ENCODE measurements at places on chromosomes 13 and 19.

DNA sequence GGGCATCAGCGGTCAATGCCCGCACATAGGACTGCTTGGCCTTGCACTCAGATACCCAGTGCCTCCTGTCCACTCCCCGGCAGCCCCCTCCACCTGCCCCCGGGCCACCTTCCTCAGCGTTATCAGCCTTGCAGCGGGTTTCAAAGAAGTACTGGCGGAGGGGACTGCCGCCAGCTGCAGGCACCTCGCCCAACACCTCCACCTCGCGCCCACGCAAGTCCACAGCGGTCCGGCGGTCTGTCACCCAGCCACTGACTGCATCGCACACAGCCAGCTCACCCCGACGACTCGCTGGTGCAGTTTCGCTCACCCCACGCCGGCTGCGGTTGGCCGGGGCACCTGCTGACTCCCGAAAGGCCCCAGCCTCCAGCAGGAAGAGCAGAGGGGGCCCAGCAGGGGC, 3.2 kb downstream of the NTF4 start:
- no peak for DNase-seq

GRCh38 chr19:5112681-5113575, 144.0 kb downstream of the KDM4B start:
- DNase-seq: no peak

- peak; percentile 5 for DNase-seq
These were observed 102.7 kb downstream of the ZAR1L start for GRCh38 chr13:32212421-32212820.

DNA sequence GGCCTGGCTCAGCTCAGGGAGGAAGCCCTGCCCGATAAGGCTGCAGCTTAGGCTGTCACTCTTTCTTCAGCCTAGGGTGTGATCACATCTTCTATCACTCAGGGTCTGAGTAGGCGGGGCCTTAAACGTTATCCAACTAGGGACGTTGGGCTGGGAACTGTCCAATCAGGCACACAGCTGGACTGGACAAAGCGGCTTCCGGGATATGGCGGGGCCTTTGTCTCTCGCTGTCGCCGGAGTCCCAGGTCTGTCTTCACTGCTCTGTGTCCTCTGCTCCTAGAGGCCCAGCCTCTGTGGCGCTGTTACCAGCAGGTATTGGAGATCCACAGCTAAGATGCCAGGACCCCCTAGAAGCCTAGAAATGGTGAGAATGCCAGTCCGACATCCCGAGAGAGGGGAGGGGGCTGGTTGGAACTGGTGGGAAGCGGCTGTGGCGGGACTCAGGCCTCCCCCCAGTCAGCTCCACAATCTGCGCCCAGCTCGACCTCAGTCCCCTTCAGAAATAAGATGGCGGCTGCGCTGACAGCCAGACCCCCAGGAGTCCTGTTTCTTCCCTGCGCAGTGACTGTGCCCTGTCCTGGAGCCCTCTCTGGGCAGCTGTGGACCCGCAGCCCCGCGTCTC, at the start of gene ZNF254:
TSS of gene ZNF254 (plus strand) at position 214 of the 622 bp plus-strand sequence. CDS start at position 335, 121 bp downstream.
- peak; percentile 94 for DNase-seq

- no peak for DNase-seq
These were observed 219.7 kb downstream of the FGF14 start for GRCh38 chr13:102182170-102182569.
